ENCODE measurements at places on chromosomes 3 and 15.

- DNase-seq, result no peak
These were observed 8.2 kb downstream of the SLC27A2 start for GRCh38 chr15:50190166-50190570.

- no peak for DNase-seq
These were observed 4.7 kb upstream of the KPNA4 start for GRCh38 chr3:160569894-160570652.

GRCh38 chr15:75928680-75929608 is 25.3 kb downstream of the FBXO22 start:
- no peak for DNase-seq

- peak; percentile 49 for DNase-seq
These were observed 4.0 kb downstream of the GCSAM start for GRCh38 chr3:112128843-112129727.

DNA sequence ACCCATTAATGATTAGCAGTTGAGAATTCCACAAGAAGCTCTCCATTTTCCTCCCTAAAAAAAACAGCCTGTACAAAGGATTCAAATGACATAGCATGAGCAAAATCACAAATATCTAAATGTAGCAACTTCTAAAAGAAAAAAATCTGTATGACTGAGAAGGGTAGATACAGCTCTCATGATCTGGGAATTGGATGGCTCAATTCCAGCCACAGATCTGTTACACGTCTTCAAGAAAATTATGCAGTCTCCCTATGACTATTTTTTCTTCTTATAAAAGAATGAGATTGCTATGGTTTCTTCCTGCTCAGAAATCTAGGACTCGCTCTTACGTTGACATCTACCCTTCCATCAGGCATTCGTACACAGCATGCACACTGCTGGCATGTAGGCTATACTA is 71.5 kb downstream of the PLCH1 start:
- no peak for DNase-seq

DNA sequence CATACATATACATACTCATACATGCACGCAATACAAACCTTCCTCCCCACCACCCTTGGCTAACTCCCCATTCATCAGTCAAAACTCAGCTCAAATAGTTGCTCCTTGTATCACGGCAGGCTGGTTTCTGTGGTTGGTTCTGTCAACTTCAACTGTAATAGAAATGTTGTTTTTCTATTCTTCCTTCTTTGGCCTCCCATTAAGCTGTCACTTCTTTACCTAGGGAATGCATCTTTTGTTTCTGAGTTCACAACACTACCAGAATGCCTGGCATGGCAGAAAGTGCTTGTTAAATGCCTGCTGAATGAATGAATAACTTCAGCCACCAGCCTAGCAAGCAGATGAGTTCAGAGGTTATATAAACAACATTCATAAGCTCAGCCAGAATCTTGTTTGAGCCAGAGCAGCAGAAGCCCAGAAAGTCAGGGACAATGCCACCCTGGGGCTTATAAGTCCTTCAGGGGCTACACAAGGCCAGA is 63.1 kb downstream of the B3GALNT1 start:
- DNase-seq, result no peak

DNA sequence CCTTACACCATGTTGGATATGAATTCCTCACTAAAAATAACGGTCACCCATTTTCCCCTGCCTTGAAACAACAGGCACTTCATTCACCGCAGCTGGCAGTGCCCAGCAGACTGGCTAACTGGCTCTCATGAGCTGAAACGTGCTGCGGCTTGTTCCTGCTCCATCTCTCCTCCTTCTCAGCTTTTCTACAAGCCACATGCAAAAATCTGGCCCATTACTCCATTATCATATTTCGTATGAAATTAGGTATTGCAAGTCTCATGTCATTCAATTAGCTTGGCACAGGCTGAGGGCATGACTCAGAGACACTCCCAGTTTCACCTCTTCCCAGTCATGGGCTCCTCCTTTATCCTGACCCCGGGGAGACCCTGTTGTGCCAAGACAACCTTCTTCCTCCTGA is 60.0 kb downstream of the MAGEF1 start:
- DNase-seq, result no peak

DNA sequence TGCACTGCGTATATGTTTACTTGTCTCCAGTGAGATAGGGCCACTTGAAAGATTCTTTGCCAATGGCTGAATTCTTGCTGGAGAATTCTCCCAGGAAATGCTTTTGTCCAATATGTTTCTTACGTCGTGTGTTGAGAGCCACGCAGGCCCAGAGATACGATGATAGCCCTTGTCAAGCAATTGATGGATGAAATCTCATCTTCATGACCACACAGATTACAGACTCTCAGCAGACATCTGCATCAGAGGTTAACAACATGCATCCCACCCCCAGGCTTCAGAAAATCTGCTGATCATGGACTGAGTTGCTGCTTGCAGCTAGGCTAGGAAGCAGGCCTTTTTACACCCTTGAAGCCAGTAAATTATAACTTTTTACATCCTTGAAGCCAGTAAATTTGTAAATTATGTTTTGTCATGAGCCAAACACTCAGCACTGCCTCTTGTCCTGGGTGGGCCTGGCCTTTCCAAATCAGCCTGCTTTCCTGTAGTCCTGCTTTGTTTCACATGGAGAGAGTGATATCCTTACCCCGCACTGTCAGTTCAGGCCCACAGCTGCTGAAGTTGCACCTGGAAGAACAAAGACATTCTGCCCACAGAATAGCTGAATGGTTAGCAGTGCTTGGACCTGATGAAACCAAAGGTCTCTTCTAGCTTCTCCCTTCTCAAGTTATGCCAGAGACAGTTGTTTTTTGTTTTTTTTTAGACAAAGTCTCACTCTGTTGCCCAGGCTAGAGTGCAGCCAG is 84.4 kb downstream of the GPR156 start:
- DNase-seq, result no peak

- no peak for DNase-seq
These were observed 29.5 kb downstream of the SIAH2 start for GRCh38 chr3:150733373-150733935.

DNA sequence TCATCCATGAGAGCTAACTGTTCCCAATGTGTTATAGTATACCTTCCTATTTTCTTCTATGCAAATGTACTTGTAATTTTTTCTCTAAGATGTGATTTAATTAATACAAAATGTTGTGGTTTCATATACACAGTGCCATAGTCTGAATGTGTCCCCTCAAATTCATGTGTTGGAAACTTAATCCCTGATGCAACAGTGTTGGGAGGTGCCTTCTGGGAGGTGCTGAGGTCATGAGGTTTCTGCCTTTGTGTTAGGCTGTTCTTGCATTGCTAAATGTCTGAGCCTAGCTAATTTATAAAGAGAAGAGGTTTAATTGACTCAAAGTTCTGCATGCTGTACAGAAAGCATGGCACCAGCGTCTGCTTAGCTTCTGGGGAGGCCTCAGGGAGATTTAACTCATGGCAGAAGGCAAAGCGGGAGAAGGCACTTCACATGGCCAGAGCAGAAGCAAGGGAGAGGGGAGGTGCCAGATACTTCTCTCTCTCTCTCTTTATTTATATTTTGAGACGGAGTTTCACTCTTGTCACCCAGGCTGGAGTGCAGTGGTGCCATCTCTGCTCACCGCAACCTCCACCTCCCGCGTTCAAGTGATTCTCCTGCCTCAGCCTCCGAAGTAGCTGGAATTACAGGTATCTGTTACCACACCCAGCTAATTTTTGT is 34.7 kb upstream of the BNIP2 start:
- DNase-seq, result no peak

DNA sequence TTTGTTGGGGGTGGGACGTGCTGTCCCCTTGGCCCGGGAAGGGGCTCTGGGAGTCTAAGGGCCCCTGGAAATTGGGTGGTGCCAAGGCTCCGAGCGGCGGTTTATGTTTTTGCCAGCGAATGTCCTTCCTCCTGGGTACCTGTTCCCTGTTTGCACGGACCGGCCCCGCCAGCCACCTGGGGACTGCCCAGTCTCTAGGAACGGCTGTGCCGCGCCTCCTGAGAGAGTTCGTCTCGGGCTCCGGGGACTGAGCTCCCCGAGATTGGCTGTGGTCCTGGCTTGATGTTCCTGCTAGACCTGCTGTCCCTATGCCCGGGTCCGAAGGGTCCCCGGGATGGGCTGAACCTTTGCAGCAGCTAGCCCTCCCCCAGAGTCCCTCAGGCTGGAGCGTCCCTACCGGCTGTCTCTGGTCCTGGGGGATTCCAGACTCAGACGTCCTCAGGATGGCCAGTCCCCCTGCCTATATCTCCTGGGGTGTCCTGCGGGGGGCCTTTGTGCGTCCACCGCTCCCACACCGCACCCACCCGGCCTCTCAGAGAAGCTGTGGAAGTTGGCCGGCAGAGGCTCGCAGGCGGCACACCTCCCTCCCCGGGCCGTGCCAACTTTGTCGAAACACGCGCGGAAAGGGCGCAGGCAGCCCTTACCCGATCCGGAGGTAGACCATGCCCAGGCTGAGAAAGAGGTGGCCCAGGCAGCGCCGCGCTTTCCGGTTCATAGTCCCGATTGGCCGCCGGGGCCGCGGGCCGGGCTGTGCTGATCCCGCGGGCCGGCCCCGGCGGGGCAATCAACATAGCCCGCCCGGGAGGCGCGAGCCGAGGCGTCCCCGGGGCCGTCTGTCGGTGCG is 547 bp downstream of the WNT7A start:
- DNase-seq, result no peak

- DNase-seq, result no peak
These were observed 20.8 kb downstream of the UBE2E1 start for GRCh38 chr3:23826382-23827064.

- DNase-seq, result no peak
These were observed 49.2 kb upstream of the ST3GAL6 start for GRCh38 chr3:98713984-98714383.

DNA sequence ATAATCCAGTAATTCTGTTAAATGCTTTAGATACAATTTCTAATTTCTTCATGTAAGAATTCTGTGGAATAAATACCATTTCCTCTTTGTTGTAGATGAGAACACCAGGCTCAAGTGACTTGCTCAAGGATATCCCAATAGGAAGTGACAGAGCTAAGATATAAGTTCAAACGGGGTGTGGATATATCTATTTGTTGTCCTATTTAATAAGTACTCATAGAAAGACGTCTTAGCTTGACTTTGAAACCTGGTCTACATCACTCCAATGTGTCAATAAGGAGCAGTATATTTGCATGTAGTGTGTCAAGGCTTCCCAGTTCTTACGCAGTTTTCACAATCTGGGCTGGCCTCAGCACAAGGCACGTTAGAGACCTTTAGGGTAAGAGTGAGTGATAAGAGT is 4.7 kb upstream of the GCSAM start:
- no peak for DNase-seq

DNA sequence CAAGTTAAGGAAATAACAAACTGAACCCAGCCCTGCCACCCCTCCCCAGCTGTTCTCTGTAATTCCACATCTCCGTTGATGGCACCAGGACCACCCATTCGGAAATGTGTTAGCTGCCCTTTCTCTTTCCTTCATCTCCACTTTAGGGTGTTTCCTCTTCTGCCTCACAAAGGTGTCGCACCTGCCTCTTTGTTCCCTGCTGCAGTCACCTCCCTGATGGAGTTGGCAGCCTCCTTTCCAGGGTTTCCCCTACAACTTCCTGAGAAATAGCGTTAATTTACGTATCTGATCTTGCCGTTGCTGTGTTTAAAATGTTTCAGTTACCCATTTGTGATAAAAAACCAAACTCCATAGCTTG is 57.3 kb downstream of the GPR171 start:
- no peak for DNase-seq

- no peak for DNase-seq
These were observed 5.7 kb downstream of the PCCB start for GRCh38 chr3:136255672-136256406.

DNA sequence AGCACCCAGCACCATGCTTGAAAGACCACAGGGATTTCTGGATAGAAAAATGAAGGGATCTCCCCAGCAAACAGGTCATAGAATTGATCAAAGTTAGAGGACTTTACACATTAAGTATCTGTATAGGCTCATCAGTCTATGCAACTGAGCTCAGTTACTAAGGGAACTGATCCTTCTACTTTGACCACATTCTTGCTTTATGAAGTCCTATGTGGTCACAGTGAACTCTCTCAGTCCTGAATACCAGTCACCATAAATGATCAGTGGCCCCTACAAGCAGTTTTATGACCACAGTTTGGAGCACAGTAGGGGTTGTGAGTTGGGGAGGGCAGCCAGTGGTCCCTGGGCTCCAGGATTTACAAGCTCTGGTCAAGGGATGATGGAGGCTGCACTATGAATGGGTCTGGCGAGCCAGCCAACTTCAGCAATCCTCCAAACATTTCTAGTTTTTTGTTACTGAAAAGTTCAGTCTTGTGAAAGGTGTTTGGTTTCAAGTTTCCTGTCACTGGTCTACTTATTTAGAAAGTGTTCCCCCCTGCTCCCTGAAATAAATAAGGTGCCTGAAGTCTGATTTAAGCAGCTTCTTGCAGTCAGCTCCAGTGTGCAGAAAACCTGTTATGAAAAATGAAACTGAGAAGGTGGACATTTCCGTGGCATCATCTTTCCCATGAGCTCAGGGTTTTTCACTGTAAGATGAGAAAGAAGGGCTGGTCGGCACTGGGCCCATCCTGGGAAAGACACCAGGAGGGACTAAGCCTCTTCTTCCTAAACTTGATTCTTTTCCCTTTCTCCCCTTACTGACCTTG is 75.5 kb downstream of the DAPK2 start:
- peak; percentile 38 for DNase-seq

DNA sequence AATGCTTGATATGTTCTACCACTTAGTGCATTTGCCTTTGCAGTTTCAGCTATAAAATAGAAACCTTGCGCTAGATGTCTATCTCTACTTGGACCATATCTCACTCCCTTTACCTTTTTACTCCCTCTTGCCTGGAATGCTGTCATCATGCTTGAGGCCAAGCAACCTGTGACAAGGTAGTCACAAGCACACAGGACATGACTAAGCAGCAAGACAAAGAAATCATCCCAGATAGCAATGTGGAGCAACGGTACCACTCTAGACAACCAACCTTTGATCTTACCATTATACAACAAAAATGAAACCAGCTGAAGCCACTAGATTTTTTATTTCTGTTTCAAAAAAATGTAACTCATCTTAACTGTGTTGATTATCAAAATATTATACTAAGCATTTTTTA is 50.5 kb upstream of the SPSB4 start:
- DNase-seq, result no peak

GRCh38 chr15:81292523-81293001 is 31.4 kb downstream of the STARD5 start:
- no peak for DNase-seq

DNA sequence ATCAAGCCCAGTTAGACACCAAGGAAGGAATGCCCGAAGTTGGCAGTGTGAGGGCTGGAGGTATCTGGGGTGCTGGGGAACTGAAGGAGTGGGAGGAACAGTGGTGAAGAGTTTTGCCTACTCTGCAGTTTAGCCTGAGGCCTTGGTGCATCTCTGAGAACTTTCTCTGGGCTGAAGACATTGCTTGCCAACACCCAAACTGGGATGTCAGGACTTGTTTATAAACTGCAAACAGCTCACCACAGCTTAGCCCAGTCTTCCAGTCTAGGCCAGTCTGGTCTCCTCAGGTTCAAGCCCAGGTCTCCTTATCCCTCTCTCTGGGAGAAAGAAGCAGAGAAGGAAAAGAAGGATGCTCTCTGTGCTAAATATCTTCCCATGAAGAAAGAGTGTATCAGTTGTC is 68.0 kb upstream of the BOC start:
- DNase-seq, result no peak
